Activated CD4-positive, alpha-beta T cell treated with anti-CD3 and anti-CD28 coated beads, Interleukin-2, amount 50 U/mL, for 1 hour (primary cell): ENCODE measurements at places on chromosomes 12 and 14.
A peak's percentile ranks its signal among the peaks of the same experiment; 100 is the strongest.

GRCh38 chr14:100150932-100151587 lies 8.4 kb downstream of the DEGS2 start:
- DNase-seq, result no peak

GRCh38 chr12:77102123-77102522 lies 36.8 kb upstream of the E2F7 start:
- no peak for DNase-seq

GRCh38 chr12:92470608-92471021 lies 232.2 kb upstream of the PLEKHG7 start:
- DNase-seq, result no peak

- no peak for DNase-seq
Measured at GRCh38 chr14:25039933-25040332, 10.0 kb downstream of the STXBP6 start.

- DNase-seq, result no peak
Measured at GRCh38 chr14:63524537-63525155, 18.5 kb downstream of the PPP2R5E start.

GRCh38 chr12:116009805-116010204 lies 267.7 kb downstream of the MED13L start:
- DNase-seq, result no peak

GRCh38 chr12:79935624-79936345 lies 888 bp upstream of the PPP1R12A start:
- no peak for DNase-seq

DNA sequence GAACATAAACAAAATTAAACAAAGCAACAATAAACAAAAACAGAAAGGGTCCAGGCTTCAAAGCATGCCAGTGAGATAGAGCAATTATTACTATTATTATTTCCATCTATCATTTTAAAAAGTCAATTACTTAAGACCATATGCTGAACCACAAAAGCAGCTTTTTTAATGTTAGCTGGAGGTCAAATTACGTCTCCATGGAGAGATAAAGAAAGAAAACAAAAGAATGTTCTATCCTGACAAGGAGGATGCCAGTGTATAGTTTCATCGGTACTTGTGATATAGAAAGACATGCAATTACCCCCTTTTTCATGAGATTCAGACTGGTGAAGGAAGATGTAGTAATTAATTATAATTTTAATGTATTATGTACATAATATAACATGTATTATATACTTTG lies 81.6 kb upstream of the DCN start:
- no peak for DNase-seq

DNA sequence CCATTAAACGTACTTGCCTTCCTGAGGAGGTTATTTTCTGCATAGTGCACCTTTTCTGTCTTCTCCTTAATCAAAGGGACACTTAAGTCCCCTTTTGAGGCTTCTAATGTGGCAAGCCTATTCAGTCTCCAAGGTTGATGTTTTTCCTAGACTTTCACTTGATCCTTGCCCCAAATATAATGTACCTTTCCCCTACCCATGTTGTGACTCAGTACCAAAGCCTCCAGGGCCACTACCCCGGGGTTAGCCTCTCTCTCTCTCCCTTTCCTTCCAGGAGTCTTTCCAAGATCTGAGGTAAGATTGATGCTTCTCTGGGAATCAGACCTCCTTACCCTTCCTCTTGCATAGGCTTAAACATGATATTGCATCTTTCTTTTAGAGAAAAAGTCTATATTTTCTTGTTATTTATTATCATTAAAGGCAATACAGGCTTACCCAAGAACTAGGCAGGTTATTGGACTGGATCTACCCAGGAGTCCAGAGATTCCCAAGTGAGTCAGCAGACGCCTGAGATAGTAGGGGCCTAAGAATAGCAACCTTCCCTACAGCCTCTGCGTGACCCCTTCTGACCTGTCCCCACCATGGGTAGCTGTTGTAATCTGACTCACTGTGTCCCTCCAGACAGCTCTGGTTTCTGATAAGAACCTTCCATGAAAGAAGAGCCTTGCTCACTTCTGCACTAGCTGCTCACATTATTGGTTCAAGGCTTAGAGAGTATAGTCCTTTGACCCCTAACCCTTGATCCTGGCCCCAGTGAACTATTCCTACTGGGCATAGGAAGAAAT lies 172.9 kb downstream of the ZFP36L1 start:
- DNase-seq, result no peak

DNA sequence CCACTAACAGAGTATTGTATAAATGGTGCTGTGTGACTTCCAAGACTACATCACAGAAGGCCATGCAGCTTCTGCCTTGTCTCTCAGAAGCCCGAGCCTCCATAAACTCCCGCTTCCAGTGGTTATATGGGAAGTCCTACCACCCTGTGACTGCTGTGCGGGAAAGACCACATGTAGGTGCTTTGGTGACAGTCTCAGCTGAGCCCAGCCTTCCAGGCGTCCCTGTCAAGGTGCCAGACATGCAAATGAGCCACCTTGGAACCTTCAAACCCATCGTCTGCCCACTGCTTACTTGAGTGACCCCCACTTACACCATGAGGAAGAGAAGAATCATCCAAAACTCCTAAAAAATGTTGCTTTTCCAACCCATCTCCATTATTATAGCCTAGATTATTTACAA lies 123.0 kb downstream of the SLC38A1 start:
- DNase-seq, result no peak

DNA sequence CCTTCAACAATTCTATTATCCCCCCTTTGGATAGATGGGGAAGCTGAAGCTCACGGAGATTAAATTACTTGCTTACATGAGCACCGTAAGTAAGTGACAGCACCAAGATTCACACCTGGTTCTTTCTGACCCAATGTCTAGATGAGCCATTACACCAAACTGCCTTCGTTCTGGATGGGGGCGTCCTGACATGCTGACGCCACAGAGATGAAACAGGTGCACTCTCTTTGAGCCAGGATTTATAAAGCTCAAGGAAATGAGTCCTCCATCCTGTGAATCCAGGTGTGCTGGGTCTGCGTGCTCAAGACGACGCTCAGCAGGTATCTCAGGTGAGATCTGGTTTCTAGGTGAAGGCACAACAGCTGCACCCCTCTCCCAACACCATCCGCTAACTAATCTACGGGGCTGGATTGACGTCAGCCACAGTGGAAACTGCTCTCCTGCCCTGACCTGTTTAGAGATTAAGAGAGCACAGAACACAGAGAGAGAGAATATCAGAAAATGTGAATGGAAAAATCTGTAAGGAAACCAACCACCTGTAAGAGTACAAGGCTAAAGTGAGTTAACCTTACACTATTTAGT lies 61.6 kb downstream of the KSR2 start:
- peak; percentile 1 for DNase-seq

DNA sequence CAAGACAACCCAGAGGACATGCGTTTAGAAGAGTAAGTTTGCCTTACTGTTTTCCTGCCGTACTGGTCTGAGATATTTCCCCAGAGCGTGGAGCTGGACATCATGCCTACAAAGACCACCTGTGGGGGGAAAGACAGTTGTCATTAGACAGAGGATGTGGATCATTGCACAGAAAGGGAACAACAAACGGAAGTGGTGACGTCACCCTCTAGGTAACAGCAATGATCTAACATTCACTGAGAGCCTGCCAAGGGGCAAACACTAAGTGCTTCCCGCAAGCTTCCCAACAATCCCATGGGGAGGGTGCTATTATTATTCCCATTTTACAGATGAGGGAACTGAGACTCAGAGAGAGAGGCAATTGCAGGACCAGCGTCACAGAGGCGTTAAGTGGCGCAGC lies 48.5 kb downstream of the SVOP start:
- DNase-seq, result no peak

GRCh38 chr14:61320806-61321384 lies 484 bp upstream of the PRKCH start:
- no peak for DNase-seq

DNA sequence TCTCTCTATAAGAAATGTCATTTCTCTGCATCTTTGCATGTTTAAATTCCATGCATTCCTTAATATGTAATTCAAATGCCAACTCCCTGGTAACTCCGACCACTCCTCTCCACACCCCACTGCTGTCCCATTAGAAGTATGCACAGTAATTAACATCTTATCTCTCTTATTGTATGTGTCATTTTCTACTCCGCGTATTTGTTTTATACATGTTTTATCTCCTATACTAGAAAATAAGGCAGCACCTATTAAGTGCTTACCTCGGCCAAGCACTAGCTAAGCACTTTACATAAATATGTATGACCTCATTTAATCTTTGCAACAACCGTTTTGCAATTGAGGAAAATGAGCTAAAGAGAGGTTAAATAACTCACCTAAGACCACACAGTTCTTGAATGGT lies 469.8 kb downstream of the BCAT1 start:
- no peak for DNase-seq

DNA sequence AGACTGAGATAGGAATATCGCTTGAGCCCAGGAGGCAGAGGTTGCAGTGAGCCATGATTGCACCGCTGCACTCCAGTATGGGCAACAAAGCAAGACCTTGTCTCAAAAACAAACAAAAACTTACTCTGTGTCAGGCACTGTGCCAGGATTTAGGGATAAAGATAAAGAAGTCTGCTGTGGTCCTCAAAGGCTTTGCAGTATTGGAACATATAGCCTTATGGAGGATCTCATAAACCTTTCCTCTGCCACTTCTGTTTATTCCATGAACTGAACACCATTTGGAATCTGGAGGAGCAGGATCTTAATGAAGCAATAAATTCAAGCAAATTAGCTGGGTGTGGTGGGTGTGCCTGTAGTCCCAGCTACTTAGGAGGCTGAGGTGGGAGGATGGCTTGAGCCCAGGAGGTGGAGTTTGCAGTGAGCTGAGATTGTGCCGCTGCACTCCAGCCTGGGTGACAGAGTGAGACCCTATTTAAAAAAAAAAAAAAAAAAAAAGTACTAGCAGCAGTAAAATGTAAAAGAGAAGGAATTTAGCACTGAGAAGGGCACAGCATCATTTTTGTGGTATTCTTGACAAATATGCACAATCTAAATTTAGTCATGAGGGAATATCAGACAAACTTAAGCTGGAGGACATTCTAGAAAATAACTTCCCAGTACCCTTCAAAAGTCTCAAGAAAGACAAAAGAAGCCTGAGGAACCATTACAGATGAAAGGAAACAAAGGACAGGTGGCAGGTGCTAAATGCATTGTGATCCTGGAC lies 27.1 kb downstream of the BMAL2 start:
- DNase-seq, result no peak

GRCh38 chr12:88299567-88300101 lies 157.5 kb downstream of the TMTC3 start:
- DNase-seq, result no peak

- no peak for DNase-seq
Measured at GRCh38 chr12:116639765-116640164, 80.6 kb downstream of the MAP1LC3B2 start.

DNA sequence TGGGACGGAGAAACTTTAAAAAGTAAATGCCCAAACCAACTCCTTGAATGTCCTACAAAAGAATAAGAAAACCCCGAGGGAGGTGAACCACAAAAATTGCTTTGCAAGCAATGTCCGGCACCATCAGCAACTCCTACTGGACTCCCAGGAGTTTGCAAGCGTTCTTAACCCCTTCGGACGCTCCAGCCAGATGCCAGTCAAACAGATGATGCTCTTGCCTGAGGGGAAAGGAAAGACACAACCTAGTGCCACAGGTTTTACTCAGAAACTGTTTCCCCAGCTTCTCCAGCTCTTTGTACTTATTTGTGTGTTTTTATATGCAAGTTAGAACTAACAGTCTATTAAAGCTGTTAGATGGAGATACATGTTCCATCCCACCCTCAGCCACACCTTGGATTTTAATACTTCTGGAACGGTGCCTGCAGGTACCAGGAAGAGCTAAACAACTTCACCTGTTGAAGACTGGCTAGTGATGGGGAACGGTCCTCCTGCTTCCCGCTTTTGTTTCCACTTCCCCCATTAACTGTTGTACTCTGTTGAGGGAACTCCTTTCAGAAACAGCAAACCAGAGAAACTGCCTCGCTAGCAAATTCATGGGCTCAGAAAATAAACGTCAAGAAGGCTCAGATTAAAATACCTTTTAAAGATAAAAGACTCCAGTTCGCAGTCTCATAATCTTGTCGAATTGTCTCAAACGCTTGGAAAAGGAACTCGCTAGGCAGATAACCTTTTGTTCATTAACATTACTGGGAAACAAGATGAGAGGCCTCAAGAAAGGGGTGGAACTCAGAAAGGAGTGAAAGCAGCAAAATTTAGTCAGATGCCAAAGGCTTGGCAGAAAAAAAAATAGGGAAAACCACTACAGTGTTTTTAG lies 1.1 kb upstream of the FERMT2 start:
- DNase-seq, result no peak

DNA sequence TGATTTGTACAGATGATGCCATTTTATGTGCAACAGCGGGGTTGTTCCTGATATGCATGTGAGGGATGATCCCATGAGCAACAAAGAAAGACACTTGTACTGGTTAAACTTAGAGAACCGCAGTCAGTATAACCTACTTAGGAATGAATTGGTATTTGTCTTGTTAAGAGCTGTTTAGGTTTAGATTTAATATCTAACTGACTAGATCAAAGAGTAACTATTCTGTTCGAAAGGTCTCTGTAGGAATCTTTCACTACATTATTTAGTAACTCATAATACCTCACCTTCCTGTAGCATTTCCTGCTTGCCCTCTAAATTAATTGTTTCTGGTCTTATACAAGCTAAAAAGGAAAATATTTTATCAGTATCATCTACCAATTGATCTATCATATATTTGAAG lies 350.4 kb downstream of the TRHDE start:
- DNase-seq, result no peak

- no peak for DNase-seq
Measured at GRCh38 chr12:26302776-26303175, 107.4 kb downstream of the SSPN start.

- DNase-seq, result no peak
Measured at GRCh38 chr14:104110491-104111209, 25.1 kb downstream of the ASPG start.

GRCh38 chr14:51650716-51651387 lies 858 bp upstream of the FRMD6 start:
- no peak for DNase-seq

DNA sequence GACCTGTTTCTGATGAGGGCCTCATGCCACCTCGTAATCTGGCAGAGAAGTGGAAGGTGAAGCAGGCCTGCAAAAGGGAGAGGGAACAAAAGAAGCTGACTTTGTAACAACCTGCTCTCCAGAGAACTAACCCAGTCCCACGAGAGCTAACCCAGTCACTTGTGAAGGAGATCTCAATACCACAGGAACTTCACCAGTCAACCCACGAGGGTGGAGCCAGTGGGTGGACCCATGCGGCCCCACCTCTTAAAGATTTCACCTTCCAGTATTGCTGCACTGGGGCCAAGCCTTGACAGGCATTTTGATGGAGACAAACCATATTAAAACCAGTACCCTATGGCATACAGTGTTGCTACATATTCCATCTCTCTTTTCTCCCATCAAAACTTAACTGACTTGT lies 55.1 kb downstream of the SERPINA10 start:
- no peak for DNase-seq

- no peak for DNase-seq
Measured at GRCh38 chr14:54202288-54202687, 194.5 kb upstream of the CDKN3 start.
